GM23248 (cell line): ENCODE measurements at places on chromosomes 2 and 18. TPM values are rescaled to one million over a fixed set of nuclear protein-coding genes. Genes with fewer than 3 reads are reported as not detected.

Gene CCDC148
- 0.13 and 0.86 TPM in 2 replicates for total RNA-seq

Gene C2orf66
- not detected in 2 replicates for total RNA-seq

Gene HTR2B
- total RNA-seq = not detected in 2 replicates

Gene TMEM237
- 57.5 and 77.5 TPM in 2 replicates for total RNA-seq

Gene SATB2
- total RNA-seq = 6.3 and 9.9 TPM in 2 replicates
